Activated naive CD8-positive, alpha-beta T cell treated with anti-CD3 and anti-CD28 coated beads, Interleukin-2, amount 50 U/mL, for 24 hours (primary cell): ENCODE measurements at places on chromosomes 2 and 18.

- DNase-seq, result no peak
These were observed 142.5 kb upstream of the L3MBTL4 start for GRCh38 chr18:6557057-6557769.

DNA sequence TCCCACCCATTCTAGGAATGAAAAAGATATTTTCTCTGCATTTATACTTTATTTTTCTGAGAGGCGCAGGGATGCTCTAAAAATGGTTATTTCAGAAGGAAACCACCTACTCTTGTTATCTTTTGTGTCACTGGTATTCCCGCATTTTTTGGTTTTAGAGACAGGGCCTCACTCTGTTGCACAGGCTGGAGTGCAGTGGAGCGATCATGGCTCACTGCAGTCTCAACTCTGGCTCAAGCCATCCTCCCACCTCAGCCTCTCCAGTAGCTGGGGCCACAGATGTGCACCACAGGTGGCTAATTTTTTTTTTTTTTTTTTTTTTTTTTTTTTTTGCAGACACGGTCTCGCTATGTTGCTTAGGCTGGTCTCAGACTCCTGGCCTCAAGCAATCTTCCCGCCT lies 135.9 kb downstream of the NCK2 start:
- DNase-seq, result no peak

- DNase-seq, result no peak
These were observed 659.1 kb downstream of the TDRD15 start for GRCh38 chr2:21782866-21783265.

- DNase-seq, result no peak
These were observed 137.9 kb upstream of the UBE2E3 start for GRCh38 chr2:180842461-180842860.

GRCh38 chr2:164835302-164835701 lies 6.3 kb downstream of the COBLL1 start:
- DNase-seq, result no peak

- no peak for DNase-seq
These were observed 184.3 kb upstream of the APCDD1 start for GRCh38 chr18:10270151-10270571.

- DNase-seq, result no peak
These were observed 39.0 kb upstream of the SLC35F5 start for GRCh38 chr2:113795405-113795920.

GRCh38 chr18:65753520-65753919 lies 2.7 kb downstream of the CDH7 start:
- DNase-seq, result no peak

- no peak for DNase-seq
These were observed 101.7 kb upstream of the ZNF521 start for GRCh38 chr18:25453556-25454269.

- DNase-seq, result no peak
These were observed 365.5 kb downstream of the FIGN start for GRCh38 chr2:163370169-163370886.

- peak; percentile 75 for DNase-seq
These were observed 100.5 kb downstream of the CAPN13 start for GRCh38 chr2:30706534-30707303.

- no peak for DNase-seq
These were observed 466.3 kb downstream of the SATB2 start for GRCh38 chr2:198991431-198991830.

DNA sequence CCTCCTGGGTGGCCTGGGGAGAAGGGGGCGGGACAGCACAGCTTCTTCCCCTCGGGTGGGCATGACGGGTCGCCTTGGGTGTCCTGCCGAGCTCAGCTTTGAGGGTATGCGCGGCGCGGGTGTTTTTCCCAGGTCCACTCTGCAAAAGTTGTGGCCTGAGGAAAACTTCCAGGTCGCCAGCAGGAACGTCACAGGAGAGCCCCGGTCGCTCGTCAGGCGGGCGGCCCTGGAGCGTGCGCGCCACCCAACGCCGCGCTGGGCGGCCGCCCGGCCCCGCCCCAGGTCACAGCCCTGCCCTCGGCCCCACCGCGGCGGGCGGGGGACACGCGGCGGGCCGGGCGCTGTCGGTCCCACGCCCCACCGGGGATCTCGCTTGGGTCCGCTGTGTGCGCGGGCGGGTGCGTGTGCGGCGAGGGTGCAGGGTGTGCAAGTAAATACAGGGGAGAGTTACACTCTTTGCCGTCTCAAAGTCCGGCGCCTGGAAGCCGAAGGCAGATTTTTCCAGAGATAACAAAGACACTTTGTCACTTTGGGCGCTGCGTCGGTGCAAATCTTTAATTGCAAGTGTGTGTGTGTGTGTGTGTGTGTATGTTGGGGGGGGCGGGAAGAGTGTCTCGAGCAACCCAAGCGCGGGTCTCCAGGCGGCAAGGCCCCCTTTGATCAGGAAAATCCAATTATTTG lies 616 bp upstream of the SP5 start:
- DNase-seq, result peak; percentile 8

- DNase-seq, result no peak
These were observed 447.6 kb upstream of the CHST9 start for GRCh38 chr18:27632706-27633105.

- no peak for DNase-seq
These were observed 90.2 kb upstream of the UXS1 start for GRCh38 chr2:106284255-106284654.

GRCh38 chr2:109715313-109715805 lies 78.7 kb upstream of the RGPD5 start:
- DNase-seq, result no peak

GRCh38 chr18:34297287-34297686 lies 72.6 kb upstream of the NOL4 start:
- no peak for DNase-seq

GRCh38 chr2:70412294-70413070 lies 110.6 kb upstream of the FAM136A start:
- DNase-seq, result no peak

DNA sequence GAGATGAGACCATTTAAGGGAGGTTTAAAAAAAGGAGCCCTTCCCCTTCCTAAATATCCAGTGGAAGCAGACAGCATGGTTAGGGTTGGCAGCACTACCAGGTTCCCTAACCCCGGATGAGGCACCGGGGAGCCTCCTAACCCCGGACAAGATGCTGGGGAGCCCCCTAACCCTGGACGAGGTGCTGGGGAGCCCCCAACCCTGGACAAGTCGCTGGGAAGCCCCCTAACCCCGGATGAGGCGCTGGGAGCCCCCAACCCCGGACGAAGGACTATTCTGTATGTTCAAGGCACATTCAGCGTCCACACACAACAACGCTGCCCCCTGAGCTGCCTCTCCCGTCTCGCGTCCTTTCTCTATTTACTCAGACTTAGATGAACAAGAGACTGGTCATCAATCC lies 51.9 kb downstream of the ANKMY1 start:
- no peak for DNase-seq

DNA sequence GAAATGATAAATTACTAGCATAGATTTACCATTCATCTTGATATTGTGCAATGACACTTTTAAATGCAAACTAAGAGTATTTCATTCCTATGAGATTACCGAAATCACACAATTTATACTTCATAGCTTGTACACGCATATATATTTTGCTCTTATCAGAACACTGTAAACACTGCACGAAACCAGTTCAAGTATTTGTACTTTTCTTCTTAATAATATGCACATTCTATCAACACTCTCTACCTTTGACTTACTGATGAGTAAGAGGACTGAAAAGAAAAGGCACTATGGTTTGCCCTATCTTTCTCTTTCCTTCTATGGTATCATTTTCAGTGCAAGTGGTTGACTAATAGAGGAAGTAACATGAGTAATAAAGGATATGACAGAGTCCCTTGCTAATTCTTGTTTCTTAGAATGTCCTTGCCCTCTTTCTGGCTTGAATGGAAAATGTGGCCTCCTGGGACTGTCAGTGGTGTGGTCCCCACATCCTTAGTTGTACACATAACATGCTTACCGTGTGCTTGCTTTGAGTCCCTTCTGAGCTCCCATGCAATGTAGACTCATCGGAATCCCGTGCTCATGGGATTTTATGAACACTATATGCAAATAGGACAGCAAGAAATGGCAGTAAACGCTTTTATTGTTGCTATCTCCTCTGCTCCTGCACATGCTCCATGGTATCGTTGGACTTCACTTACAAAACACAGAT lies 363.5 kb upstream of the TNP1 start:
- DNase-seq, result peak; percentile 48

DNA sequence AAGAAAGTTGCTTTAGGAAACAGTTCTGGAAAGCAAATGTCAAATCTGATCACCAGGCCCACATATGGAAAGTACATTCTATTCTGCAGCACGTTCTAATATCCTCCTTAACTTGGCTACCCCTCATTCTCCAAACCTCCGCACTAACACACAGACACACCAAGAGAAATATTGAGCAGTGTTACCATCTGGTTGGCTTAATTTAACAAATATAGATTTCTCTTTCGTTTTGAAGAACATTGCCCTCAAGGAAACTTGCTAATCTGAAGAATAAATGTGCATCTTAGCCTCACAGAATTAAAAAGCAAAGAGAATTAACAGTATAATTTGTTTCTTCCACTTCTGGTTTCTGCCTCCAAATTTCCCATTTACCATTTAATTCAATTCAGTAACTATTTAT lies 72.8 kb upstream of the TTC39C start:
- DNase-seq, result no peak

DNA sequence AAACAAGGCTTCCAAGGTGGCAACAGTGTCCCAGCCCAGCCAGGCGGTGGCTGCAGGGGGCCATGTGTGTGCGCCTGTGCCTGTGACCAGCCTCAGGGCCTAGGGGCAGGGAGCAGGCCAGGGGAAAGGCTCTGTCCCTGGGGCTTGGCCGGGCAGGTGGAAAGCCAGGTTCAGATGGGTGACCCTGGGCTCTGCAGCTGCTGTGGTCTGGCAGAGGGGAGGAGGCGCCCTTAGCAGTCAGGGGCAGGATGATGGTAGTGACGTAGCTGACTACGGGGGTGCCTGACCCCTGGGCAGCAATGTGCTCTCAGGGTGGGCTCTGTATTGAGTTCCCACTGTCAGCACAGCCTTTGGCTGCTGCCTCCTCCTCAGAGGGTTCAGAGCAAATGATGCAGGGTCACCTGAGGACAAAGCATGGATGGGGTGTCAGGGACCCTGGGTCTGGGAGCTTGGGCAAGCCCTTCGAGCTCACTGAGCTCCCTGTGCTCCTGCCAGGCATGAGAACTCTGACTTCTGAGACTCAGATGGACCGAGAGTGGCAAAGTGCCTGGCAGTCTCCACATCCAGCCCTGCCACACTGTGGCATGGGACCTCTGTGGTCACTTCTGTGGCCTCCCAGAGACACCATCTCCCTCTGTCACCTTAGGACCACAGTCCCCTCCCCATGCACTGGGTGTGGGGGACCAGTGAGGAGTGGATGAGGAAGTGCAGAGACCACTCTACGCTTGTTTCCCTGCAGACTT lies 56.6 kb upstream of the ALPP start:
- DNase-seq, result no peak

- DNase-seq, result no peak
These were observed 34.1 kb upstream of the ANKRD62 start for GRCh38 chr18:12059334-12060181.

- no peak for DNase-seq
These were observed 84.5 kb upstream of the LCLAT1 start for GRCh38 chr2:30362468-30363081.

GRCh38 chr18:32629981-32630700 lies 142.7 kb downstream of the KLHL14 start:
- no peak for DNase-seq

DNA sequence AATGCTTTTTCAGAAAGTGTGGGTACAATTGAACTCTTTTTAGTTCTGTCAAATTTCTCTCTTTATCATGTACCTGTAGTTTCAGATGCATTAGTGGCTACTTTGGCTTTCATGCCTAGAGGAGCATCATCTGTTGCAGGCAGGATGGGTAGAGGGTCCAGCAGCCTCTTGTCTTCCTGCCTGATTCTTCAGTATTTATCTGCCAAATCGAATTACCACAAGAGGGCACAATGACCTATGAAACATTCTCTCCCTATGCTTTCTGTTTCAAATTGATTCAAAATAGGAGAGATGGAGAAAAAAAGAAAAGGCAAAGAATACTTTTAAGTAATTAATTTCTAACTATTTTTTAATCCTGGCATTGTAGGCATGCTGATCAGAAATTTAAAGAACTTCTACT lies 477.2 kb downstream of the TRIB2 start:
- DNase-seq, result no peak
